HCT116 (cell line): ENCODE measurements at places on chromosomes 1 and 21. TPM values are rescaled to one million over a fixed set of nuclear protein-coding genes. Genes with fewer than 3 reads are reported as not detected.
A peak's percentile ranks its signal among the peaks of the same experiment; 100 is the strongest.

GRCh38 chr1:174815036-174815435, 184.7 kb upstream of the CACYBP start:
- peaks cover 15% of the 10 kb centered on the region for H3K4me1 ChIP-seq
- peak; percentile 89 for DNase-seq
- H3K27ac ChIP-seq: no peak overlapping the region
- no peaks in the 10 kb centered on the region for H3K36me3 ChIP-seq
- H3K27me3 ChIP-seq: no peaks in the 10 kb centered on the region
- H3K4me3 ChIP-seq: peak overlapping the region; percentile 3; the same call in 1 of the 2 replicates

DNA sequence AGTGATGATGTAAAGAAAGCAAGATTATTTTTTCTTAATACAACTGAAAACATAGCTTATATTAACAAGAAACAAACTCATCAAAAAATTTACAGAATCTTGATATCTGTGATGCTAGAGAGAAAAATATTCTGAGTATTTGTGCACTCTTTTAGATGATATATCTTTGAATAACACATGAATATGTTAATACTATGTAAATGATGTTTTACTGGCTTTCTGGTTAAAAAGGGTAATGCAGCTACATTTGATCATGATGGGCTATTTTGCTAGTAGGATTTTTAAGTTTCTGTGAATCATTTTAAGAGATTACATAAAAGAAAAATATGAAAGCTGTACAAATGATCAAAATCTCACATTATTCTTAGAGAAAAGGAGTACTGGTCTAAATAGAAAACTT, 114.5 kb downstream of the GRIK1 start:
- no peaks in the 10 kb centered on the region for H3K4me1 ChIP-seq
- H3K27ac ChIP-seq: no peak overlapping the region
- H3K4me3 ChIP-seq: no peak overlapping the region
- H3K36me3 ChIP-seq: no peaks in the 10 kb centered on the region

The DAB1 gene
- total RNA-seq: not detected

- DNase-seq: no peak
- H3K36me3 ChIP-seq: peaks cover 17% of the 10 kb centered on the region
- peak overlapping the region; percentile 93 for H3K27ac ChIP-seq
- peaks cover 13% of the 10 kb centered on the region for H3K4me1 ChIP-seq
- H3K27me3 ChIP-seq: no peaks in the 10 kb centered on the region
- peak overlapping the region; percentile 94 for H3K4me3 ChIP-seq
Measured at GRCh38 chr1:155052439-155053395, 1.6 kb downstream of the ADAM15 start.

GRCh38 chr1:2477309-2477708, 1.2 kb downstream of the PLCH2 start:
- no peak for DNase-seq
- H3K4me1 ChIP-seq: no peaks in the 10 kb centered on the region
- no peak overlapping the region for H3K27ac ChIP-seq
- H3K27me3 ChIP-seq: no peaks in the 10 kb centered on the region
- H3K36me3 ChIP-seq: no peaks in the 10 kb centered on the region

GRCh38 chr1:1144122-1144842, 28.4 kb upstream of the C1orf159 start:
- H3K36me3 ChIP-seq: no peaks in the 10 kb centered on the region
- H3K4me3 ChIP-seq: no peak overlapping the region
- H3K27ac ChIP-seq: no peak overlapping the region; the same call in 1 of the 2 replicates
- H3K27me3 ChIP-seq: no peaks in the 10 kb centered on the region
- no peak for DNase-seq

DNA sequence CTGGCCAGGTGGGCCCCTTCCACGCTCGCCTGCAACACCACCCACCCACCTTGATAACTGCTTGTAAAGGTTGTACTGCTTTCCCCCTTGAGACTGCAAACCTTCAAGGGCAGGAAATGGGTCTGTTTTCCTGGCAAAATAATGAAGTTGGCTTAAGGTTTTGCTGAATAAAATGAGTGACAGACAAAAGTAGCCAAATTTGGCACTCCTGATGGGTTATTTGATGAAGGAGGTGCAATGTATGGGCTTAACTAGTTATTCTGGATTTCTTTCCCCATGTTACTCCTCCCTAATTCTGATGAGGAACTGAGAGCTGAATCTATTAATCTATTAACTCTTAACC, 14.6 kb upstream of the HLCS start:
- peak overlapping the region; percentile 48 for H3K4me3 ChIP-seq
- no peaks in the 10 kb centered on the region for H3K27me3 ChIP-seq
- no peaks in the 10 kb centered on the region for H3K36me3 ChIP-seq
- H3K27ac ChIP-seq: peak overlapping the region; percentile 51
- peaks cover 7% of the 10 kb centered on the region for H3K4me1 ChIP-seq

DNA sequence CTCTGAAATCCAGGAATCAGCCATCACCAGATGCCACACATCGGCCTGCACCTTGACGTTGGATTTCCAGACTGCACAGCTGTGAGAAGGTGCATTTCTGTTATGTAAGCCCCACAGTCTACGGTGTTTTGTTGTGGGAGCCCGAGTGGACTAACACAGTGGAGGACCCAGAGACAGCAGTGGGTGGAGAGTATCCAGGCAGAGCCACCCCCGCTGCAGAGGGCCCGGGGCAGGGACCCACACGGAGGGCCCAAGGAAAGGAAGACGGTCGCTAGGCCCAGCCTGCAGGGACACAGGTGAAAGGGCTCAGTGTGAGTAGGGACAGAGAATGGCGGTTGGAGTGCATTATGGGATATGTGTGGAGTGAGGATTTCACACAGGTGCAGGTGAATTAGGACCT, 288.3 kb upstream of the AJAP1 start:
- H3K27me3 ChIP-seq: no peaks in the 10 kb centered on the region
- H3K27ac ChIP-seq: no peak overlapping the region
- no peak overlapping the region for H3K4me3 ChIP-seq
- DNase-seq: no peak

The KLF17 gene
- total RNA-seq: not detected

The PADI3 gene
- 0.93 TPM for total RNA-seq

- no peak overlapping the region for H3K27ac ChIP-seq
- no peak overlapping the region for H3K4me3 ChIP-seq
- no peaks in the 10 kb centered on the region for H3K4me1 ChIP-seq
- peak; percentile 84 for DNase-seq
- H3K36me3 ChIP-seq: no peaks in the 10 kb centered on the region
- peaks cover 25% of the 10 kb centered on the region for H3K27me3 ChIP-seq
Measured at GRCh38 chr1:29513357-29513756, 277.0 kb downstream of the PTPRU start.

DNA sequence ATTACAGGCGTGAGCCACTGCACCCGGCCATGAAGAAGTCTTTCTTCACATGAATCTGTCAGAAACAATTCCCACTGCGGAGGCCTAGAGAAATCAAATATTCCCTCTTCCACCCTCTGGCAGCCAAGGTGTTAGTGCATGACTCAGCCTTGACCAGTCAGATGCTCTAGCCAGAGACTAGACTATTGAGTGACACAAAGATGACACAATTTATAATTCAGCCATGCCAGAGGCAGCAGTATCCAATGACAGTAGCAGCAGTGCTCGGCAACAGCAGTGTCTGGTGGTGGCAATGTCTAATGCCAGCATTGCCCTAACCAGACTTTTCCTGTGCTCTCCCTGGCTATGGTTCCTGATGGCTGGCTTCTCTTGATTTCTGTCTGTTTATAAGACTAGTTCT, 8.7 kb downstream of the CTXND2 start:
- no peaks in the 10 kb centered on the region for H3K36me3 ChIP-seq
- no peaks in the 10 kb centered on the region for H3K27me3 ChIP-seq

DNA sequence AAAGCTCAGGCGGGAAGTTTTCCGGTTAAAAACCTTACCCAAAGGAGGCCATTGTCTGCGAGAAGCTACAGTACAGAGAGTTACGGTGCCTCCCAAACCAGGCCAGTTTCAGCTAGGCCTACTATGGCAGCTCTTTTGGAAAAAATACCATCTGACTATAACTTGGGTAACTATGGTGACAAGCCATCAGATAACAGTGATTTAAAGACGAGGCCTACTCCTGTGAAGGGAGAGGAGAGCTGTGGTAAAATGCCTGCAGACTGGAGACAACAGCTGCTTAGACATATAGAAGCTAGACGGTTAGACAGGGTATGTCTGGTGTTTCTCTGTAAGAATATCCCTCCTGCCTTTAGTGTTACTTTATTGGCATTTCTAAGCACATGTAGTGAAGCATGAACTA, 165.9 kb downstream of the LRRC40 start:
- H3K27ac ChIP-seq: no peak overlapping the region
- H3K27me3 ChIP-seq: peaks cover 14% of the 10 kb centered on the region; the same call in 1 of the 2 replicates
- H3K36me3 ChIP-seq: no peaks in the 10 kb centered on the region
- H3K4me1 ChIP-seq: no peaks in the 10 kb centered on the region

DNA sequence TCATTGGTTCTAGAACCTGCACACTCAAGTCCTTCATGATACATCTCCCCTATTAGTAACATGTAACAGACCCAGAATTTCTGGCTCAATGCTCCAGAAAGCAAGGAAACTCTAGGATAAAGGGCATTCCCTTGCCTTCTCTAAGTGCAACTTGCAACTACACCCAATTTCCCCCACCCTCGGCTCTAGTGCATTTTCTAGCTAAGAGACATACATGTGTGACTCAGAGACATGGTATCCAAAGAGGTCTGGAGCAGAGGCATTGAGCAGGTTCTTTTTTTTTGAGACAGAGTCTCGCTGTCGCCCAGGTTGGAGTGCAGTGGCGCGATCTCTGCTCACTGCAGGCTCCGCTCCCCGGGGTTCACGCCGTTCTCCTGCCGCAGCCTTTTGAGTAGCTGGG, 132.9 kb downstream of the ZC3H11B start:
- no peaks in the 10 kb centered on the region for H3K4me1 ChIP-seq
- H3K36me3 ChIP-seq: no peaks in the 10 kb centered on the region
- DNase-seq: no peak
- no peak overlapping the region for H3K4me3 ChIP-seq

The SETD4 gene
- 22.7 TPM for total RNA-seq

- no peaks in the 10 kb centered on the region for H3K27me3 ChIP-seq
- H3K27ac ChIP-seq: no peak overlapping the region
- no peaks in the 10 kb centered on the region for H3K36me3 ChIP-seq
- DNase-seq: no peak
- no peaks in the 10 kb centered on the region for H3K4me1 ChIP-seq
Measured at GRCh38 chr1:210364479-210364878, 35.8 kb downstream of the HHAT start.

- H3K36me3 ChIP-seq: no peaks in the 10 kb centered on the region
- DNase-seq: no peak
- no peaks in the 10 kb centered on the region for H3K27me3 ChIP-seq
- no peak overlapping the region for H3K4me3 ChIP-seq
- no peaks in the 10 kb centered on the region for H3K4me1 ChIP-seq
Measured at GRCh38 chr1:86285796-86286195, 110.3 kb downstream of the ODF2L start.

DNA sequence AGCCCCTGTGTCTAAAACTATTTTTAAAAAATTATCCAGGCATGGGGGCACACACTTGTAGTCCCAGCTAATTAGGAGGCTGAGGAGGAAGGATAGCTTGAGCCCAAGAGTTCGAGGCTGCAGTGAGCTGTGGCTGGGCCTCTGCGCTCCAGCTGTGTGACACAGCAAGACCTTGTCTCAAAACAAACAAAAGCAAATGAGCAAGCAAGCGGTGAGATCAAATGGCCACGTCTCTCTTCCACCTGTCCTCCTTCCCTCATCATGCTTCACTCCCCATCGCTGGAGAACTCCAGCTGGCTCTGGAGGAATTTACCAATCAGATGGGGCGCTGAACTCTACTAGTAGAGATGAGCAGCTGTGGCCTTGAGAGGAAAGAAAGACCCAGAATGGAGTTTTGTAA, 14.0 kb upstream of the REN start:
- no peaks in the 10 kb centered on the region for H3K36me3 ChIP-seq
- no peaks in the 10 kb centered on the region for H3K27me3 ChIP-seq

- H3K27ac ChIP-seq: no peak overlapping the region
- H3K27me3 ChIP-seq: no peaks in the 10 kb centered on the region
- H3K4me3 ChIP-seq: no peak overlapping the region
- peaks cover 9% of the 10 kb centered on the region; the same call in 1 of the 2 replicates for H3K4me1 ChIP-seq
- DNase-seq: peak; percentile 36
Measured at GRCh38 chr1:117612517-117613248, 6.8 kb downstream of the TENT5C start.

DNA sequence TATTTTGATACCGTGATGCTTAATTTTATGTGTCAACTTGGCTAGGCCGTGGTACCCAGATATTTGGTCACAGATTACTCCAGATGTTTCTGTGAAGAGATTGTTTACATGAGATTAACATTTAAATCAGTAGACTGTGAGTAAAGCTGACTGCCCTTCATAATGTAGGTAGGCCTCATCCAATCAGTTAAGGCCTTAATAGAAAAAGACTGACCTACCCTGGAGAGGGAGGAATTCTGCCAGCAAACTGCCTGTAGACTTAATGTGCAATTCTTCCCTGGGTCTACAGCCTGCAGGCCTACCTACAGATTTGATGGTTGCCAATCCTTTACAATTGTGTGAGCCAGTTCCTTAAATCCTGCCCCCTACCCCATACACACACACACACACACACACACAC, 4.3 kb downstream of the SETSIP start:
- no peaks in the 10 kb centered on the region for H3K27me3 ChIP-seq
- H3K4me1 ChIP-seq: no peaks in the 10 kb centered on the region
- H3K27ac ChIP-seq: no peak overlapping the region
- no peaks in the 10 kb centered on the region for H3K36me3 ChIP-seq
- DNase-seq: no peak
- no peak overlapping the region for H3K4me3 ChIP-seq

DNA sequence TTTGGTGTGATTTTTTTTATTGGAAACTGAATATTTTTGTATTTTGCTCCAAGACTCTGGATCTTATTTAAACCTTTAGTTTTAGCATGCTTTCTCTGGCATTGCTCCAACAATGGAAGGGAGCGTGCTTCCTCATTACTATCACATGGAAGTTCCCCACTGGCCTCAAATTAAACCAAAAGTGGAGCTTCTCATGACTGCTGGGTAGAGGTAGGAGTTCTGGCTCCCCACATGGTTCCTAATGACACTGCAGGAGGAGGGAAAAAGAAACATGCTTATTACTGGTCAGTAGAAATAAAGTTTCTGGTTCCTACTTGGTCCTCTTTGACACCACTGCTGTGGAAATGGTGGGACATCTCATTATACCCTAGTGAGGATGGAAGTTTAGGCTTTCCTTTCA, 310.5 kb downstream of the PTGER3 start:
- no peaks in the 10 kb centered on the region for H3K36me3 ChIP-seq
- no peaks in the 10 kb centered on the region for H3K27me3 ChIP-seq
- DNase-seq: no peak
- no peaks in the 10 kb centered on the region for H3K4me1 ChIP-seq

DNA sequence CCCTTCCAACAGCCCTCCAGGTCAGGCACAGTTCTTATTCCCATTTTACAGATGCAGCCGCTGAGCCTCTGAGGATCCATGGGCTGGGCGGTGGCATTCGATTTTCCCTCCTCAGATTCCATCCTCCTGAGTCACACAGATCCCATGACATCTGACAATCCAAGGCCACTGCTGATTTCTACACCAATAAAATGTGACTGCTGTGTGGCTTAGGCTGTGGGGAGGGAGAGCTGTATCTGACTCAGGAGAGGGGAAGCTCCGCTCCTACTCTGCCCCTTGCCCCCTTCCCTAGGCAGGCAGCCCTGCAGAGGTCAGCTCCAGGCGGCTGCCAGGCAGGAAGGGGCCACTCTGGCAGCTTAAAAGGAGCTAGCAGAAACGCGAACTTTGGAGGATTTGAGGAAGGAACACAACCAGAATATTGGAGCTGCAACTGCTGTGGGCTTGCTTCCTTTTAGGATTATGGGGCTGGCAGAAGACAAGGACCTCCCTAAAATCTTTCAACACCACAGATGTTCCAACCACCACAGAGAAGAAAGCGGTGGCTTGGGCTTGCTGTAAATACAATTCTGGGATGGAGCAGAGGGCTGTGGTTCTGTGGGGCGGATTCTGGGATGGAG, 50.0 kb downstream of the MRPL37 start:
- no peak overlapping the region for H3K4me3 ChIP-seq
- no peaks in the 10 kb centered on the region for H3K36me3 ChIP-seq
- peak; percentile 79 for DNase-seq
- H3K27ac ChIP-seq: peak overlapping the region; percentile 34; the same call in 1 of the 2 replicates
- peaks cover 30% of the 10 kb centered on the region for H3K4me1 ChIP-seq

The TMEM51 gene
- 16.6 TPM for total RNA-seq
